ENCODE measurements at places on chromosomes 7 and 10.

- no peak for DNase-seq
Observed at GRCh38 chr10:8360814-8361509, 306.5 kb downstream of the GATA3 start.

DNA sequence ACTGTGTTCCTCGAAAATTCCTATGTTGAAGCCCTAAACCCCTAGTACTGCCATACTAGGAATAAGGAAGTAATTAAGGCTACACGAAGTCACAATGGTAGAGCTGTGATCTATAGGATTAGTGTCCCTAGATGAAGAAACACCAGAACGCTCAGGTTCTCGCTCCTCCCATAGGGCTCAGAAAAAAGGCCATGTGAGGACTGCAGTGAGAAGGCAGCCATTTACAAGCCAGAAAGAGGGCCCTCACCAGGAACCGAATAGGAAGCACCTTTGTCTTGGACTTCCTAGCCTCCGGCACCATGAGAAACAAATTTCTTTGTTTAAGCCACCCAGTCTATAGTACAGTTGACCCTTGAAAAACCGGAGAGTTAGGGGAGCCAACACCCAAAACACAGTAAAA is 46.2 kb downstream of the CACUL1 start:
- no peak for DNase-seq

GRCh38 chr10:88236121-88236743 is 346.9 kb downstream of the RNLS start:
- DNase-seq, result no peak

GRCh38 chr10:72016608-72017300 is 52.6 kb downstream of the CHST3 start:
- DNase-seq, result no peak

DNA sequence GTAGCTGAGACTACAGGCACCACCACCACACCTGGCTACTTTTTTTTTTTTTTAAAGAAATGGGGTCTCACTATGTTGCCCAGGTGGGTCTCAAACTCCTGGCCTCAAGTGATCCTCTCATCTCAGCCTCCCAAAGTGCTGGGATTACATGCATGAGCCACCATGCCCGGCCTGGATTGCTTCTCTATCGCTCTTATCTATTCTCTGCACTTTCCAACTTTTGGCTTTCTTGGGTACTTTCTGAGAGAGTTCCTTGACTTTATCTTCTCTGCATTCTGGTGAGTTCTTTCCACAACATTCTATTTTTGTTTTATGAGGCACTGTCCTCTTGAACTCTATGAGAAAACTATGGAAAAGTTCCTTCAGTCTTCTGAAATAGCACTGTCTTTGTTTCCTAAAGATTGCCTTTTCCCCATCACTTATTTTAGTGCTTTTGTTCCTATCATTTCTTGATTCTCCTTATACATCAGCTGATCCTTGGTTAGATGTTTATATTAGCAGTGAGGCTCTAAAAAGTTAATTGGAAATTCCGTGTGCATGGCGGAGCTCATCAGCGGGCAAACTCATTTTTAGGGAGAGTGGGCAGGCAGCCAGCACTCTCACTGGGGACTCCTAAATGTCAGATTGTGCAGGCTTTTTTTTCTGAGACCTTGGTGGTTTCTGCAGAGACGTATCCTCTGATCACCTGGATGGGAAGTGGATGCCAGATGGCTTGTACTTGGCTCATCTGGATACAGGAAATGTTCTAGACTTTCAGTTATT is 43.9 kb downstream of the HIP1 start:
- no peak for DNase-seq

GRCh38 chr7:467393-467828 is 52.2 kb downstream of the PDGFA start:
- DNase-seq, result no peak

- DNase-seq, result no peak
Observed at GRCh38 chr7:142884286-142884640, 1.3 kb downstream of the TRPV6 start.

DNA sequence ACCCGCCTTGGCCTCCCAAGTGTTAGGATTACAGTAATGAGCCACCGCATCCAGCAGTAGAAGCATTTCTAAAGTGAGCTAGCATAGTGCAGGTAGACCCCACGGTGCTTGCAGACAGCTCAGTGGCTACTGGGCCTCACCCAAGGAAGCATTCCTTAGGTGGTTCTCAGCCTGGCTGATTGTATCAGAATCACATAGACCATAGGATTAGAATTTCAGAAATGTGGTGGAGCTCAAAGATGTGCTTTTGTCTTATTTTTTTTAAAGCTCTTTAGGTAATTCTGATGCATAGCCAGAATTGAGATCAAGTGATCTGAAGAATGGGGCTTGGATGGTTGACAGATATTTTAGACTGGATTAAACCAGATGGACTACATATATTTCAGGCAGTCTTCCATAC is 10.9 kb downstream of the ANLN start:
- DNase-seq, result no peak

DNA sequence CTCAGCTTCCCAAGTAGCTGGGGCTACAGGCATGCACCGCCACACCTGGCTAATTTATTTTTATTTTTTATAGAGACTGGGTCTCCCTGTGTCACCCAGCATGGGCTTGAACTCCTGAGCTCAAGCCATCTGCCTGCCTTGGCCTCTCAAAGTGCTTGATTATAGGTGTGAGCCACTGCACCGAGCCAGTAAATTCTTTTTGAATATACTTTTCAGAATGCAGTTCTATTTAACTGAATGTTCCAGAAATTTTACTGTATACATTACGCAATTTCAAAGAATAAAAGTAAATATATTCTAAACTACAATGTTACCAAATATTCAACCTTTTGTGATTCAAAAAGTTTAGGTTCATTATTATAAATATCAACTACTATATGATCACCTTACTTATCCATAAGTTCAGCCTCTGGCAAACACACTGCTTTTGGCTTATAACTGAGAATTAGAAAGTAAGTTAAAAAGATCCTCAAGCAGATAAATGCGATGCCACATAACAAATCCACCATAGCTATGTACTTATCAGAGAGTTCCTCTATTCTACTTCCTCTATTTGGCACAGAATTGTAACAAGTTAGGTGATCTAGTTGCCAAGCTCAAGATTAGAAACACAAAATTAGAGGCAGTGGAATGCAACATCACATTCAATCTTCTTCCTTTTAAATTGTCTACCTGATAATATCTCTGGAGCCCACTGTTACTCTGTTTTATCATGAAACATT is 118.2 kb downstream of the ANK3 start:
- DNase-seq, result no peak

DNA sequence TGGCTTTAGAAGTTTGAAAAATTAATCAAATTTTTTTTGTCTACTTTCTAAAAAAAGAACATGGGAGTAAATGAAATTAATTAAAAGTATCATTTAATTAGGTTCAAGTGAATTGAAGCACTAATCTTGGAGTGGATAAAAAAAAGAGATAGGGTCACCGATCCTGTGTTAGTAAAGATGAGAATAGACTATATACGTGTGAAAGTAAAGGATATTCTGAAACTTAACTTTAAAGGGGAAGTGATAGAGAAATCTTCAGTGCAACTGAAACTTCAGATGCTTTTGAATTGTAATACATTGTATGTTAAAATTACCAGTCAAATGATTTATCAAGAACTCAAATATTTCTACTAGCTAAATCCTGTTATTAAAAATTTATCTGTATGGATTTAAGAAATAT is 4.8 kb downstream of the NHLRC2 start:
- no peak for DNase-seq

GRCh38 chr7:109479388-109479787 is 909.7 kb downstream of the DNAJB9 start:
- DNase-seq, result no peak

DNA sequence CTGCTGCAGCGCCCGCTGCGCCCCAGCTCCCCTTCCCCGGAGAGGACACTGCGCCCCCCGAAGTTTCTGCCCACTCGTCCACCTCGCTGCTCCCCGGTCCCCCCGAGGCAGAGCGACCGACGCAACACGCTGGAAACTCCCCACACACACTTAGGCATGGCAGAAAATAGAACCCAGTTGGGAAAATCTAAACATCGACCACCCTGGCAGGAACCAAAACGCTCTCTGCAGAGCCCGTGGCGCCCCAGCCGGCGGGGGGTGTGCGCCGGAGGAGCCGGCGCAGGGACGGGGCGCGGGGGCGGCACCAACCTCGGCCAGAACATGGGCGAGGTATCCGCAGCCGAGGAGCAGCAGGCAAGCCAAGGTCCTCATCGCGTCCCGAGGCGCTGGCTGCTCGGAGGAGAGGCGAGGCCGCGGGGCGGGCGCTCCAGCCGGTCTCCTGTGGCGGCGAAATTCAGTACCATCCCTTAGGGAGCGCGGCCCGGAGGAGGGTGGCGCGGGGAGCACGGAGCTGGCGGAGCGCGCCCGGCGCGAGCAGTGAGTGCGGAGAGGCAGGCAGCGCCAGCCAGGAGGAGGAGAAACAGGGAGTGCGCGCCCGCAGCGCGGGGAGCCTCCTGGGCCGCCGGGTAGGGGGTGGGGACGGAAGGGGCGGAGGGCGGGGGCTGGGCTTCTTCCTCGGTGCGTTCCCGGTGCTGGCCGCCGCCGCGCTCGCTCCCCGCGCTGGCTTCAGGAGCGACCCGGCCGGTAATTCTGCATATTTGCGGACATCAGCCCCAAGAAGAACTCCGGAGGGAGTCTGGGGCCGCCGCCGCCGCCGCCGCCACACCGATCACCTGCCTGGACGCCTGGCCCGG is 789 bp downstream of the PDGFA start:
- DNase-seq, result peak; percentile 76

- no peak for DNase-seq
Observed at GRCh38 chr7:84999450-84999849, 187.4 kb downstream of the SEMA3D start.

DNA sequence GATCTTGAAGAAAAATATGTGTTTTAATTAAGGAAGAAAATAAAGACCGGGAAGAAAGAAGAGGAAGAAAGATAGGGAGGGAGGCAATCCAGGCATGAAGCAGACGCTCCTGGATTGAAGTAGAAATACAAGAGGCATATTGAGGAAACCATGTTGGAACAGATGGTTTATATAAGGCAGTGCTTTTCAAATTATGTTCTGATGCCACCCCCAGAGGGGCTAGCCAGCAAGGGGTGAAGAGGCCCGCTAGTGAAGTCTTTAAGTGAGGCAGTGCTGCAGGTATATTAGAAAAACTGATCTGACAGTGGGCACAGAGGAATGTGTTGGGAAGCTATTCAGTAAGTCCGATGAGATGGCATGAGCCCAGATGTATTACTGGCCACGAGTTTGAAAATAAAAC is 40.1 kb downstream of the REEP3 start:
- no peak for DNase-seq

GRCh38 chr7:68434857-68435256 is 1163.4 kb upstream of the AUTS2 start:
- DNase-seq, result no peak

DNA sequence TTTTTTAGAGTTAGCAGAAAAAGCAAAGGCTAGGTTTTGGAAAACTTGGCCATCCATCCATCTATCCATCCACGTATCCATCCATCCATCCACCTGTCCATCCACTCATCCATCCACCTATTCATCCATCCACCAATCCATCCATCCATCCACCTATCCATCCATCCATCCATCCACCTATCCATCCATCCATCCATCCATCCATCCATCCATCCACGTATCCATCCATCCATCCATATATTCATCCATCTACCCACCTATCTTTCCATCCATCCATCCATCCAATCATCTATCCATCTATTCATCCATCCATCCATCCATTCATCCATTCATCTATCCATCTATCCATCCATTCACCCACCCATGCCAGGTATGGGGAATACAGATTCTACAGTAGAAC is 81.7 kb upstream of the MPP7 start:
- DNase-seq, result no peak

DNA sequence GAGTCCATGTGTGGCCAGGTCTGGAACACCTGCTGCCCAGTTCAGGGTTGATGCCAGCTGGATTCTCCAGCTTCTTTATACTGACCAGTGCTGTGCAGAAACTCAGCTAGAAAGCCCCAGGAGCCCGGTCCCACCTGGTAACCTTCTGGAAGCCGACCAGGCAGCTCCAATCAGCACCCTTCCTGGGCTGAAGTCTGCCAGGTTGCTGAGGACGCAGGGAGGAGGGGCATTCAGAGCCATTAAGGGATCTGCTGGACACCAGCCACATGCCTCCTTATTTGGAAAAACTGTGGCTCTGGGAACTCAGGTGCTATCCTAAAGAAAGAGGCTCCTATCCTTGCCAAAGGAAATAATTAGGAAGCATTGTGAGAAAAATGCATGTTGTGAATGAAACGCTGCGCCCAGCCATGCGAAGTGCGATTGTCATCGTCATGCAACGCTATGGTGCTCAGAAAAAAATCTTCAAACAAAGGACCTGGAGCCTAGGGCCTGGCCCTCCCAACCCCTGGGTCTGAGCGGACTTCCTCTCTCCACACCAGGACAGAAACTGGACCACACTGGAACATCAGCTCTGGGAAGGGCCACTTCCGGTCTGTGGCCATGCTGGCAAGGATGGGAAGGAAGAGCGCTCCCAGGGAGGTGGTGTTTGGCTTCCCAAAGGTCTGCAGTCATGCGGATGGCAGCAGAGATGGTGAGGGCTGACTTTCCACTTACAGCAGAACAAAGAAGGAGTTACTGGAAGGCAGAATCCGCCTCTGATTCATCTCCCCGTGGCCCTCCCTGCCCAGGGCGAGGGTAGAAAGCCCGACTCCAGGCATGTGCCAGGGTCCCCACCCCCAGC is 90.1 kb downstream of the FAM53B start:
- no peak for DNase-seq

GRCh38 chr7:95209788-95210187 is 114.5 kb downstream of the PON1 start:
- DNase-seq, result no peak

GRCh38 chr7:142800699-142801260 is 30.0 kb downstream of the PRSS2 start:
- peak; percentile 35 for DNase-seq

DNA sequence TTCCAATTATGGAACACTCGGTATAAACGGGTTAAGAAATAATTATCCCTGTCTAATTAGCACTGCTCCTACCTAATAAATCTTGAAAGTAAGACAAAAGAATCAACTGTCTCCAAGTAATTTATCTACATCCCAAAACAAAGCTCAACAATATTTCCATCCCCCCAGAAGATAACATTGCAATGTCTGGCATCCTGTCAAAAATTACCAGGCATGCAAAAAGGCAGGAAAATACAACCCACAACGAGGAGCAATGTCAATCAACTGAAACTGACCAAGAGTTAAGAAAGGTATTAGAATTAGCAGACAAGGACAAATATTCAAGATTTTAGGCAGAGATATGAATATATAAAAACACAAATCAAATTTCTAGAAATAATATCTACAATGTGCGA is 84.5 kb upstream of the SVIL start:
- no peak for DNase-seq

Data from activated CD4-positive, alpha-beta T cell treated with anti-CD3 and anti-CD28 coated beads, Interleukin-2, amount 50 U/mL, for 48 hours (primary cell).